ENCODE measurements at places on chromosomes 12 and 14.
A peak's percentile ranks its signal among the peaks of the same experiment; 100 is the strongest.

DNA sequence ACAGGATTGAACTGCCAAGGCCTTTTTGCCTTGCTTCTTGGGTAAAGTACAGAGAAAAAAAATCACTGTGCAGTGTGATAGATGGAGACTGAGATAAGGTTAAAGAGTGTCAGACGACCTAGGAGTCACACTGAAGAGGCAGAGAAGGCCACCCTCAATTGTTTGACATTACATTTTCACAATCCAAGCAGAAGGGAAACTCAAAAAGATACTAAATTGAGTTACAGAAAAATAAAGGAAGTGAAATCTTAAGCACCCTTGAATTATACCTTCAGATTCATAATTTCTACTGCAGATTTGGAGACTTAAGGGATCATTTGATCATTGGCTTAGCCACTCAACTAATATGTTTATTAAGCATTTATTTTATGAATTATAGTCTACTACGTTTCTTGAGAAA, 97.1 kb downstream of the MYF5 start:
- no peak for DNase-seq

GRCh38 chr12:92582475-92582874, 120.3 kb upstream of the PLEKHG7 start:
- no peak for DNase-seq

GRCh38 chr14:30607156-30607780, 14.9 kb upstream of the SCFD1 start:
- no peak for DNase-seq

DNA sequence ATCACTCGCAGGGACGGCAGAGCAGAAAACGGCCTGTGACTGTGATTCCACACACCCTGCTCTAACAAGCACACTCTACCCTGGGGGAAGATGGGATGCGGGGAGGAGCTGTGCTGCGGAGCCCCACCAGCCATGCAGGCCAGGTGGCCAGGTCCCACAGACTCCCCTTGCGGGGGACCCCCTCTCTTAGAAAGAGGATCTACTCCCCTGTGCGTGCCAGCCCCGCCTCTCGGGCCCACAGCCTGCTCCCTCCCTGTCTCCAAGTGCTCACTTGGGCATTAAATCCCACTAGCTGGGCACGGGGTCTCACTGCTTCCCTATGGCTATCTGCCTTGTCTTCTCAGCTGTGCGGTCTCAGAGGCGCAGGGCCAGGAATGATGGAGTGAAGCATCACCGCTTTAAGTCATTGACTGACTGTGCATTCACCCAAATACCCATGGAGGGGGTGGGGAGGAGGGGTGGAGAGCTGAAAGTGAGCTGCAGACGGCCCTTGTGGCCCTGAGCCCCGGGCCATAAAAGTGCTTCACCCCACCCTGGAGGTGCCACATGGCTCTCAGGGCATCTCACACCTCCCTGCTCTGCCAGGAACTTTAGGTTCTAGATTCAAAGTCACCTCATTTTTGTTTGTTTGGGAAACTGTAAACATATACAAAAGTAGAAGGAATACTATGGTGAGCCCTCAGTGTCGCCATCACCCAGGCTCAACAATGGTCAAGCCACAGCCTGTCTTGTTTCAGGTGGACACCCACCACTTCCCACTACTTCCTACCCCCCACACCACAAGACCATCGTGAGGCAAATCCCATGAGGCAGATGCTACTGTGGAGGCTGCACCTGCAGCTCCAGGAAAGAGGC, 9.4 kb downstream of the STX2 start:
- DNase-seq: no peak

DNA sequence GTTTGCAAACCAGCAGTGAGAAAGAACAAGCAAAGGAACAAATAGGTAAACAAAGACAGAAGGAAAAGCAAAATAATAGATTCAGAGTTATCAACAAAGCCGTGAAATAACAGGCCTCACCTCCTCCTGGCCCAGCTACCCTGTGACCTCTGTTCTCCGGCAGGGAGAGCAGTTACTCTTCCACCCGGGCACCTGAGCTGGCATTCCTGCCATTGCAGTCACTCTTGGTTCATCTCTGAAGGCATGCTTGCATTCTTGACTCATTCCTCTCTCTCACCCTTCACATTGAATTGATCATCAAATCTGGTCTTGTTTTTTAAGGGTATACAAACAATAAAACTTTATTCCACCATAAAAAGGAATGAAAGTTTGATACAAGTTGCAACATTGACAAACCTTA, 95.1 kb downstream of the TTC8 start:
- no peak for DNase-seq

GRCh38 chr12:124626971-124627411, 59.6 kb upstream of the NCOR2 start:
- DNase-seq: no peak

DNA sequence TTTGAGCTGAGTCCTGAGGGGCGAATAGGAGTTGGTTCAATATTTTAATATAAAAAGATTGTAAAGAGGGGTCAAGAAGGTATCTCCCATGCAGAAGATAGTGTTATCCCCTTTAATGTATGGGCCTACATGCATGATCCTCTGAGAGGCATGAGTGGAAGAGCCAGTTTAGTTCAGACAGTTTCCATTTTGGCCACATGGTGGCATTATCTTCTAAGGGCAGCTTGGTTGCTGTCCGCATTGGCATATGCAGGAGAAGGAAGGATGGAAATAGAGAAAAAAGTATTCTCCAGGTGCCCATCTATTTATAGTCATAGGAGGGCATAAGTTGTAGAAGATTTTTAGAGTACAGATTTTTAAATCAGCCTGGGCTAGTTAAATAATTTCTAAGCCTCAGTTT, 5.4 kb downstream of the SAMD4A start:
- no peak for DNase-seq

DNA sequence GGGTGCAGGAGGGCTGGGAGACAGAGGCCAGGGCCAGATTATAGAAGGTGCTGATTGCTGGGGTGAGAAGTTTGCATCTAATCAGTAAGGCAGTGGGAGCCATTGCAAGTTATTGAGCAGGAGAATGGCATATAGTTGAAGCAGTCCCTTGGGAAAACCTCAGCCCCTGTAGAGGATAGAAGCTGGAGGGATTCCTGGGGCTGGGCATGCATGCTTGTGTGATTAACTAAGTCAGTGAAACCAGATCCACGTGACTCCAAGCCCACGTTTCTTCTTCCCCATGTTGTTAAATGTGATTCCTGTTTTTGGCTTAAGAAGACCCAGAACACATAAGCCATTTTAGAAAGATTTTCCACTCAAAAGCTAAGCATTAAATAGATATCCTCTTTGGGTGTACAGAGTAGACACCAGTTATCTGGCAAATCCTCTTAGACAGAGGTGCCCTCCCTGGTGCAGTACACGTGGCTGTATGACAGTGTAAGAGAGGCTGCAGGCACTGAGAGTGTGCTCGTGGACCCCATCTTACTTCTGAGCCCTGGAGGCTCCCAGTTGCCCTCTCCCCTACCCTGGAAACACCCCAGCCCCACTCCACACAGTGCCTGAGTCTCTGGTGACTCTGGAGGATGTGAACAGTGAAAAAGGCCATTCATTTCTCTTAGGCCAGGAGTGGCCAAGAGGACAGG, 3.2 kb downstream of the C14orf132 start:
- no peak for DNase-seq

GRCh38 chr12:53055471-53056266, 5.8 kb downstream of the TNS2 start:
- no peak for DNase-seq

- no peak for DNase-seq
Observed at GRCh38 chr12:103623716-103624115, 36.6 kb downstream of the STAB2 start.

GRCh38 chr12:64039281-64039871, 182.7 kb downstream of the KICS2 start:
- DNase-seq: no peak

- DNase-seq: peak; percentile 58
Observed at GRCh38 chr12:74537126-74537706, 419 bp upstream of the ATXN7L3B start.

DNA sequence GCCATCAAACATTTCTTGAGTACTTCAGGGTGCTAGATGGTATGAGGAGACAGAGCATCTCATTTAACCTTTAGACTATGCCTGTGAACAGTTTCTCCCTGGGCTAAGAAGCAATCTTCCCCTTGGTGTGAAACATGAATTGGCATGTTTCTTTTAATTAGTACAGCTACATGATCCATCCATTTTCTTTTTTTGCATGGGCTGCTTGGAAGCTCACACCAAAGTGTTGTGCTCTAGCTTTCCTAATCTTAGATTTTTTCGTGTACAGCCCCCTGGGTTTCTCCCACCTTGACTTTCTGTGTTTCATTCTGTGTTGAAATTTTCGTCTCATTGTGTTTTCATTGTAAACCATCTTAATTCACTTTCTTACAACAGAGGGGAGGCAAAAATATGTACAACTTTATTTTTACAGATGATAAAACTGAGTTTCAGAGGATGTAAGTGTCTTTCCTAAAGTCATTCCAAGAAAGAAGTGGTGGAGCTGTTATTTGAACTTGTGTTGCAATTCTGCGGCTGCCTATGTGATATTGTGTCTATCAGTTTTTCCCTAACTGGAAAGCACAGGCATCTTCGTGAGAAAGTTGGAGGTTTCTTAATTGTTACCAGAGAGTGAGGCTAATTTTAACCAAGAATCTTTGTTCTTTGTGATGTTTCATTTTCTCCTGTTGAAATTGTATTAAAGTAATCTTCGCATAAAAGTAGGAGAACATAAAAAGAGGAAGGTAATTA, 64.5 kb downstream of the DAAM1 start:
- no peak for DNase-seq

DNA sequence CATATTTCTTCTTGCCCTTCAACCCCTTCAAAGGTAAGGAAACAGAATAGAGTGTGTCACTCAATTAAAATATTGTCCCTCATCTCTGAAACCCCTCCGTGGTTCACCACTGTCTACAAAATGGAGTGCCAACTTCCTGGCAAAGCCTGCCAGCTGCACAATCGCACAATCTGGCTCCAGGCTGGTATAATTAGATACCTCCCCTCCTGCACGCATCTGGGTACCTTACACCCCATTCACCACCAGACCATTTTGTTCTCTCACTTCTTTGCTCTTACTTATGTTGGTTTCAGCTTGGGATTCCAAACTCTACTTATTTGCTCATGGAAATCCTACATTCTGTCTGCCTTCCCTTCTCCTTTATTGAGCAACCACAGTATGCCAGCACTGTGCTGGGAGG, 314.9 kb downstream of the NUAK1 start:
- DNase-seq: no peak

GRCh38 chr12:5588176-5588575, 156.3 kb downstream of the NTF3 start:
- no peak for DNase-seq

DNA sequence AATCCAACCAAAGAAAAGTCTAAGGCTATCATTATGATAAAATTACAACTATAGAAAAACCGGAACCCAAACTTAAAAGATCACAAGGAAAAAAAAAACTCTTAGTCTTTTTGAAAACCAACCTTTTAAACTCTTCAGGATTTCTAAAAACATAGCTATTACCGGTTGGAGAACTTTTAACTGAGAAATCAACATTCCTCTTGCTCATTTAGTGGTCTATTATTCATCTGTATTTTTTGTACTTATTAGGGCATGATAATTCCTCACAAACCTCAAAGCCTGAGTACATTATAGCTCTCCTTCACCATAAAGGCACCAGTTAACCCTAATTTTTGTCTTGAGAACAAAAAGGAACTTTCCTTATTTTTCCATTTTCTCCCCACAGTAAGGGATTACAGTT, 10.4 kb downstream of the LUM start:
- DNase-seq: no peak

DNA sequence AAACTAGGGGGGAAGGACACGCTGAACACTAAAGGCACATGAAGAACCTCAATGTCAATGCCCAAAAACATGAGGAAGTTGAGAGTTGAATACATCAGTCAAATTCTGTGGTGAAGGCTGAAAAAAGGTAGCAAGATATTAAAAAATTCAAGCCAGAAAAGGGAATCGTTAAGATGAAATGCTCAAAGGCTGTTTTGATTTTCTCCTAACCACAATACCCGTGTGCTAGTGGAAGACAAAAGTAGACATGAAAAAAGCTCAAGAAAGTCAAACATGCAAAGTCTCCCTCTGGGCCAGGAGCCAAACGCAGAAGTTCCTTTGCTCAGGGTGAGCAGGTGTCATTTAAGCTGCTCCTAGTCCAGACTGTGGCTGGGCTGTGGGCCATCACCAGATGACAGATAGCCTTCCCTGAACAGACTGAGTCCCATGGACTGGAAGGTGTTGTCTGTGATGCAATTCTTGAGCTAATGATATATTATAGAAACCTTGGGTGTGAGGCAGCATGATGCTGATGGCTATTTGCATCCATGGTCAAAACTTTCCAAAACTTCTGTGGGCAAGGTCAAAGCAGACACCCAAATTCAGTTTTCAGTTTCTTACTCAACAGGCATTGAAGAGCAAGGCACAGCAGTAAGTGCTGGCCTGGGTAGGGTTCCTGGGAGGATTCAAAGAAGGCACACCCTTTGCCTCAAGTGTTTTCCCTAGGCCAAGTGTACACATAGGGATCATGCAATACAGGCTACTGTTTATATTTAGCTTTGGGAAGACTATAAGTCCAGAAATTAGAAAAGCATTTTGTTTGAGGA, 81.6 kb downstream of the MYRFL start:
- DNase-seq: peak; percentile 16

DNA sequence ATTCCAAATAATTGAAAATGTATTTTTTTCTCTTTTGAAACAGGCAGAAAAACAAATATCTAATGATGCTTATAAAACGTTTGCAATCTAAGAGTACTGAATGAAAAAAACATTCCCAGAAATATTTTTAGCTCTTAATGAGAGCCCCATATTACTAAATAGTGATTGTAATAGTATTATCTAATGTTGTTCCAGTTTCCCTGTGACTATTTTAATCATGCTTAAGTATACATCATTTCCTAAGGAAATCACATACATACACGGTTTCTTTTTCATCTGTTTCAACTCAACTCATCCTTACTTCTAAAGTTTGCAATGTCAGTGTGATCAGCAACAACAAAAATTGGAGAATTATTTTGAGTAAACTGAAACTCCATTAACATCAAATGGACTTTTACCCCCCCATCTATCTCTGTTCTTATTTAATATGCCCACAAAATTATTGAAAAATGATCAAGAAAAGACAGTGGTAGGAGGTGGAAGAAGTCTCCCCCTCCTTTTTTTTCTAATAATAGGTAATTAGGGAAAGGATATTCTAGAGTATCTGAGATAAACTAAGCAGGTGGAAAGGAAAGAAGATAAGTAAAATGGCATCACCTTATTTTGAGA, 530.1 kb upstream of the ATP2B1 start:
- DNase-seq: no peak

GRCh38 chr12:25962932-25963525, 4.5 kb downstream of the RASSF8 start:
- no peak for DNase-seq

DNA sequence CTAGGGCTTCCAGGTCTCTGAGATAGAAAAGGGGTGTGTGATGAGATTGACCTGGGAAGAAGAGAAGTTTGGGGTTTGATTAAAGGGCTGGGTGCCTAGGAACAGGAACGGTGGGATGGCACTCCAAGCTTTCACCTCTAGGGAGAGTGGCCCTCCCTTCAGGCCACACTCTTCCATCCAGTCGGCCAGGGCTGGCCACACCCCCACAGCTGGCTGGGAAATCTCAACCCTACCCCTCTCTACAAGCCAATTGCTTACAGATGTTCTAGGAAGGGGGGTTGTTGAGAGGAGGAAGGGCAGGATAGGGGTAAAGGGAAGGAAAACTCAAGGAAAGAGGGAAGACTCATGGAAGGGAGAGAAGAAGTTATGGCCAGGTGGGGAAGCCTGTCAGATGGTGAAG, 6.6 kb upstream of the ITGA5 start:
- DNase-seq: no peak
